ENCODE measurements at places on chromosomes 5 and 9. TPM values are rescaled to one million over a fixed set of nuclear protein-coding genes. Genes with fewer than 3 reads are reported as not detected.
A peak's percentile ranks its signal among the peaks of the same experiment; 100 is the strongest.

DNA sequence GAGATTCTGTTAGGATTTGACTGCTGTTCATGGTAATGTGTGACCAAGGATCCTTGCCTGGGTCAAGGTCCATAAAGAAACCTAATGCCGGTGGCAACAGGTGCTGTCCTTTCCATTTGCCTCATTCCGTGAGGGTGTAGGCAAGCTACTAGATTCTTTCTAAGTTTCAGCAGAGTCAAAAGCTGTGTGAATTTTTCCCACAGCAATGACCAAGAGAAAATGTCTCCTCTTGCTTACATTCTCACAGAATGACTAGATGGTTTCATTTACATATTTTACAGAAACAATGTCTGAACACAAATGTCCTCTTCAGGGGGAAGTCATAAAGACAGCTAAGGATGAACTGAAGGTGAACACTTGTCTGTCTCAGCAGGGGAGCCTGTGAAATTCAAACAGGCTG lies 75.3 kb upstream of the SV2C start:
- H3K4me3 ChIP-seq, result no peak overlapping the region
- H3K27me3 ChIP-seq, result no peaks in the 10 kb centered on the region
- H3K4me1 ChIP-seq, result no peaks in the 10 kb centered on the region
- no peak overlapping the region for H3K27ac ChIP-seq
- H3K36me3 ChIP-seq, result no peaks in the 10 kb centered on the region
- no peak for DNase-seq

- no peaks in the 10 kb centered on the region for H3K27me3 ChIP-seq
- H3K27ac ChIP-seq, result no peak within 1 kb of the TSS
- H3K4me1 ChIP-seq, result peaks cover 25% of the 10 kb centered on the region
- H3K36me3 ChIP-seq, result peaks cover 11% of the 10 kb centered on the region
- DNase-seq, result peak; percentile 99
Observed at GRCh38 chr9:137254624-137255447, at the start of gene NELFB. TSS of gene NELFB (plus strand) at chr9:137255327.

DNA sequence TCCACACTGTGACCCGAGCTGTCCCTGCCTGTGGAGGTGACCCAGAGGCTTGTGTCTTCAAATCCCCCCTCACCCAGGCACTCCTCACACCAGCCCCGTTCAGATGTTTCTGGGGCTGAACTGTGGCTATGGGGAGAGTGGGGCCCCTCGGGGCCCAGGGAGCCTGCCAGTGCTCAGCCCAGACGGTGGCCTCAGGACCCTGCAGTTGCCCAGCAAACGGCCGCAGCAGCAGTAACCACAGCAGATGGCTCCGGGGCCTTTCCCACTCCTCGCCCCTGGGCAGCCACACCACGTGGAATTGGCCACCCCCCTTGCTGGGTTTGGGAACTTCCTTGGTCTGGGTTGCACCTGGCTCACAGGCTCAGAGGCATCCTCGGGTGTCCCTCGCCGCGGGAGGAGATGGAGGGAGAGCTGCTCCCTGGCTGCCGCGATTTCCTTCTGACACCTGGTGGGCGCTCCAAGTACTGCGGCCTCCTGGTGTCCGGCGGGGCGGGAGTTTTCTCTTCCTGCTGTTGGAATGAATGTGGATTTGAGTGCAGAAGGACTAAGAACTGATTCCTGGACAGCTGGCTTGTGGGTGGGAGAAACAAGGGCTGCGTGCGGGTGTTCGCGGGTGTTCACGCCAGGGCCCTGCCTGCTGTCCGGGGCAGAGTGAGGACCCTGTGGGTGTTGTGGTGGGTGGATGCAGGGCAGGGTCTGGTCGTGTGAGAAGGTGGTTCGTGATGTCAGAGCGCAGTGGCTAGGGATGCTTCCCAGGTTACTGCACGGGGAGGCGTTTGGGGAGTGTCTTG lies 97.5 kb downstream of the COL5A1 start:
- no peaks in the 10 kb centered on the region for H3K4me1 ChIP-seq
- H3K27ac ChIP-seq, result no peak overlapping the region
- no peaks in the 10 kb centered on the region for H3K27me3 ChIP-seq
- DNase-seq, result peak; percentile 52

- no peak for DNase-seq
- no peak overlapping the region for H3K4me3 ChIP-seq
Observed at GRCh38 chr9:108671176-108671575, 184.6 kb downstream of the ACTL7B start.

- no peak overlapping the region for H3K27ac ChIP-seq
- no peak for DNase-seq
- H3K36me3 ChIP-seq, result no peaks in the 10 kb centered on the region
- no peak overlapping the region for H3K4me3 ChIP-seq
- H3K27me3 ChIP-seq, result no peaks in the 10 kb centered on the region
Observed at GRCh38 chr5:93303291-93303691, 277.7 kb downstream of the NR2F1-AS1 start.

DNA sequence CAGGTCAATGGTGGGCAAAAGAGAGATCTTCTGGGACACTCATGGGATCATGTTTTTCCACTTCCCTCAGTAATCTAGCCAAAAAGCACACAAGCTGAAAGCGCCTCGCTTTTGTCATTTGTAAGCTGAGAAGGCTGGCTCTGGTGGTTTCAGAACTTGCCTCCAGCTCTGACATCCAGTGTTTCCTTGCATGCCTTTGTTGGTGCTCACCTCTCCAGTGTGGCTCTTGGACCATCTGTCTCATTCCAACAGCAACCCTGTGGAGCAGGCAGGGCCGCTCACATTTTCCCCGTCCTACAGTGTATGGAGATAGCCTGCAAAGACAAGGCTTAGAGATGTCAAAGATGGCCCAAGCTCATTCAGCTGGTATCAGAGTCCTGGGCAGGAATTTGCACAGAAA lies 160.8 kb upstream of the KLF4 start:
- no peak overlapping the region for H3K27ac ChIP-seq
- no peak overlapping the region for H3K4me3 ChIP-seq
- no peaks in the 10 kb centered on the region for H3K4me1 ChIP-seq

- H3K4me1 ChIP-seq, result no peaks in the 10 kb centered on the region
- no peak for DNase-seq
- no peak overlapping the region for H3K27ac ChIP-seq
- H3K36me3 ChIP-seq, result no peaks in the 10 kb centered on the region
Observed at GRCh38 chr9:94853887-94854286, 127.4 kb downstream of the AOPEP start.

DNA sequence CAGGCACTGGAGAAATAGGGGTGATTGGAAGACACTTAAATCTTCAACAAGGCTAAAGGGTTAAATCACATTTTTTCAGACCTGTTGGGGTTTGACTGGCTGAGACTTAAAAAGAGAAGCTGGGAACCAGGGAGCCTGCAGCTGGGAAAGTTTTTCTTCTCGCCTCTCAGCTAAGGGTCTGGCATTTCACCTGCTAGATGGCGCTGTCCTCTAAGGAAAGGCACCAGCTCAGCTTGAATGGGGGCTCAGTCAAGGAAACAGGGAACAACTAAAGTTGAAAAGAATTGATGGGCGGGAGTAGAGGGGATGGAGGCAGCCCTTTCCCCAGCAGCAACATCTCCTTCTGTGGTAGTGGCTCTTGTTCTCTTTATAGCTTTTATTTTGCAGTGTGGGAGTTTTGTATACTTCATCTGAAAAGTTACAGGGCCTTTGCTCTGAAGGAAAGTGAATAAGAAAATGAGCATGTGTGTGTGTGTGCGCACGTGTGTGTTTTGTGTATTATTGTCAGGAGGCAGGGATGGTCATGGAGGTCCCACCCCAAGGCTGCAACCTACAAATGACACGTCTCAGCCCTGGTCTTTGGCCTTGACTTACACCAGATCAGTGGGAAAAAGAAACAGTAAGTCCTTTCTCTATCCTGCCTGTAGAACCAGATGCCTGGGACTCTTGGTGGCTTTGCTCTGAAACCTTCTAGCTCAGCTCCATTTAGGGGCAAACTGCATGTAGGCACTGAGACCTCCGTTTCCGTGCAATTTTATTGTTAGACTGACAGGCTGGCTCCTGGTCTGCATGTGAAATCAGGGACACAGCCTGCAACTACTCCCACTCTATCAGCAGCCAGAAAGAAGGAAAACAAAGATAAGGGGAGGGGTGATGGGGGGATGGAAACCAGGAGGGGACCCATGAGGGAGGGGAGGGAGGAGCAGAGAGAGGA lies 316.2 kb upstream of the CLINT1 start:
- no peaks in the 10 kb centered on the region for H3K4me1 ChIP-seq
- H3K36me3 ChIP-seq, result no peaks in the 10 kb centered on the region
- H3K4me3 ChIP-seq, result no peak overlapping the region
- no peak overlapping the region for H3K27ac ChIP-seq

- H3K4me3 ChIP-seq, result no peak overlapping the region
- H3K27me3 ChIP-seq, result peaks cover 3% of the 10 kb centered on the region
- H3K4me1 ChIP-seq, result no peaks in the 10 kb centered on the region
- no peak overlapping the region for H3K27ac ChIP-seq
Observed at GRCh38 chr9:121797081-121797480, 145.6 kb downstream of the DAB2IP start.

- no peaks in the 10 kb centered on the region for H3K4me1 ChIP-seq
- no peaks in the 10 kb centered on the region for H3K27me3 ChIP-seq
- H3K4me3 ChIP-seq, result no peak overlapping the region
- no peaks in the 10 kb centered on the region for H3K36me3 ChIP-seq
- no peak for DNase-seq
Observed at GRCh38 chr9:94909965-94910730, 183.6 kb downstream of the AOPEP start.

DNA sequence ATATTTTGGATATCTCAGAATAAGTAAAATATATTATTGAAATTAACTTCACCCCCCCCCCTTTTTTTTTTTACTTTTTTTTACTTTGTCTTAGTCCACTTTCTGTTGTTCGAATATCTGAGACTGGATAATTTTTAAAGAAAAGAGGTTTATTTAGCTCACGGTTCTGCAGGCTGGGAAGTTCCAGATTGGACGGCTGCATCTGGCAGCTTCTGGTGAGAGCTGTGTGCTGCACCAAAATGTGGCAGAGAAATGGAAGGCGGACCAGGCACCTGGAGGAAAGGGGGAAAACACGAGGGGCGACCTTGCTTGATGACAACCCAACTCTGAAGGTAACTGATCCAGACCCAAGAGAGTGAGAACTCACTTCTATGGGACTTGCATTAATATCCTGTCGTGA lies 5.6 kb upstream of the GMCL2 start:
- H3K36me3 ChIP-seq, result no peaks in the 10 kb centered on the region
- no peak overlapping the region for H3K27ac ChIP-seq
- H3K27me3 ChIP-seq, result no peaks in the 10 kb centered on the region
- no peak for DNase-seq
- no peak overlapping the region for H3K4me3 ChIP-seq
- peaks cover 23% of the 10 kb centered on the region for H3K4me1 ChIP-seq

DNA sequence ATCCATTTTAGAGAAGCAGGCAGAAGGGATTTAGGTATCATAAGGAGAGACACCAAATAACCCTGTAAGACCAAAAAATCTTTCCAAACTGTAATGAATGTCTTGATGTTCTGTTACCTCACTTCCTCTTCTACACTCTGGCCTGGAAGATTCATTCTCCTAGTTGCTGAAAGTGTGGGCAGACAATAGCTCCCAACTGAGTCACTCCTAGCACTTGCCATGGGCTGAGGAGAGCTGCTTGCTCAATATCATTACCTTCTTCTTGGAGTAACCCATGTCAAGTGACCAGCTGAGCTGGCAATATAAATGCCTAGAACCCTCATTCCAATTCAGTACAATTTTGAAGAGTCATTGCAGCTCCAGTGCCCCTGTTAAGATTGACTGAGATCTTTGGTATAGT lies 1985.5 kb upstream of the CDH6 start:
- no peaks in the 10 kb centered on the region for H3K36me3 ChIP-seq
- no peak overlapping the region for H3K4me3 ChIP-seq
- no peaks in the 10 kb centered on the region for H3K4me1 ChIP-seq
- no peaks in the 10 kb centered on the region for H3K27me3 ChIP-seq
- H3K27ac ChIP-seq, result no peak overlapping the region
- no peak for DNase-seq

DNA sequence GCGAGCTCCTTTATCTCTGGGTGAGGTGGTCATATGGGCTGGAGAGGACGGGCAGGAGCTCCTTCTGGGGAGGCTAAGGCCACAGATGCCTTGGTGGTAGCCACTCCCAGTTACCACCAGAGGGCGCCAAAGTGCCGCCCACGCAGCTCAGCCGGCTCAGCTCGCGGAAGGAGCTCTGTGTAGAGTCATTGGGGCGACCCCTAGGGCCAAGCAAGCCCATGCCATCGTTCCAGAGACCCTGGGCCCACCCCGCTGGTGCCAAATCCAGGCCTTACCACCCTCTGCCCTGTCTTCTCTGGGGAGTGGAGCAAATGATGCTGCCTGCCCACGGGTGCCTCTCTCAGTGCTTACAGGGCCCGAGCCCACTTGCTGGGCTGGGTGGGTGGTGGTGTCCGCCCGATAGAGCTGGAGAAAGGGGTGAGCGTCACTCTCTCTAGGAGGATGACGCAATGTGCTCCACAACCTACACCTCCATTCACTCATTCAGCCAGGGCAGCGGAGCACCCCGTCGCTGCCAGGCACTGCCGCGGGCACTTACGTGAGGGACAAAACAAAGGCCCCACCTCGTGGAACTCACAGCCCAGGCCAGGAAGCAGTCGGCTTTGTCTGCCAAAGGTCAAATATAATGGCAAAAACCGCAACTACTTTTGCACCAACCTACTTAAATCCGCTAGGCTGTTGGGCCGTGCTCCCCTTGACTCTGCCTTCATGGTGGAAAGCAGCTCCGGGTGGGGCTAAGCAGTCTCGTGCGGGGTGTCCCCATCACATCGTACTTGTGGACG lies 13.8 kb downstream of the TSPAN17 start:
- H3K27me3 ChIP-seq, result no peaks in the 10 kb centered on the region
- H3K36me3 ChIP-seq, result peaks cover 8% of the 10 kb centered on the region
- H3K27ac ChIP-seq, result no peak overlapping the region

DNA sequence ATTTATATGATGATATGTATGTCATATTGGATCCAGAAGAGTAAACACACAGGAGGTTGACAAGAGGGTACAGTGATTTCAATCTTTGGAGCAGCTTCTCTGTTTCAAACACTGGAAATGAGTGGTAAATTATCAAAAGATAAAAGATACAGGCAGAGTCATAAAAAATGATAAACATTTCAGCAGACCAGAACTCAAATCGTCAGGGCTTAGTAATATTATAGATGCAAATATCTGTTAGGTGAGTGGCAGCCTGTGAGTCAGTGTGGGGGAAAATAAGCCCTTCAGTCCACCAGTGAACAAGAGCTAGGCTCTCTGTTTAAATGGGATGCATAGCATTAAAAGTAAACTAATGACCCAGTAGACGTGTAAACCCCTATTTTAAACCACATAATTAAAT lies 1378.1 kb downstream of the EFNA5 start:
- H3K4me1 ChIP-seq, result no peaks in the 10 kb centered on the region
- H3K4me3 ChIP-seq, result no peak overlapping the region
- no peaks in the 10 kb centered on the region for H3K36me3 ChIP-seq
- H3K27me3 ChIP-seq, result no peaks in the 10 kb centered on the region
- DNase-seq, result no peak

GRCh38 chr9:113949571-113950078 lies 73.5 kb downstream of the ZNF618 start:
- no peak overlapping the region for H3K4me3 ChIP-seq
- H3K27ac ChIP-seq, result no peak overlapping the region
- H3K36me3 ChIP-seq, result no peaks in the 10 kb centered on the region
- no peaks in the 10 kb centered on the region for H3K4me1 ChIP-seq
- H3K27me3 ChIP-seq, result no peaks in the 10 kb centered on the region
- no peak for DNase-seq

- no peaks in the 10 kb centered on the region for H3K27me3 ChIP-seq
Observed at GRCh38 chr5:50709471-50709870, 43.0 kb downstream of the PARP8 start.

GRCh38 chr5:142432961-142433360 lies 108.1 kb upstream of the SPRY4 start:
- no peak overlapping the region for H3K4me3 ChIP-seq
- peaks cover 56% of the 10 kb centered on the region for H3K4me1 ChIP-seq
- no peaks in the 10 kb centered on the region for H3K36me3 ChIP-seq

FRMD3 gene
- total RNA-seq, result 2.1 TPM

APBA1 gene
- total RNA-seq, result 0.13 TPM

PCDHB2 gene
- not detected for total RNA-seq

GPR21 gene
- total RNA-seq, result 1.9 TPM

NDUFA8 gene
- total RNA-seq, result 15.9 TPM

IL7R gene
- 42.7 TPM for total RNA-seq

BARHL1 gene
- not detected for total RNA-seq

SPIN1 gene
- 46.1 TPM for total RNA-seq

BHMT2 gene
- total RNA-seq, result not detected

FAM169A gene
- total RNA-seq, result 32.6 TPM

Measured in natural killer cell (primary cell).